ENCODE measurements at places on chromosomes 6 and 20. TPM values are rescaled to one million over a fixed set of nuclear protein-coding genes. Genes with fewer than 3 reads are reported as not detected.

UBE2V1 gene
- 20.1 TPM for total RNA-seq

ZFP64 gene
- total RNA-seq, result 14.3 TPM

DIDO1 gene
- total RNA-seq, result 38.3 TPM

DNA sequence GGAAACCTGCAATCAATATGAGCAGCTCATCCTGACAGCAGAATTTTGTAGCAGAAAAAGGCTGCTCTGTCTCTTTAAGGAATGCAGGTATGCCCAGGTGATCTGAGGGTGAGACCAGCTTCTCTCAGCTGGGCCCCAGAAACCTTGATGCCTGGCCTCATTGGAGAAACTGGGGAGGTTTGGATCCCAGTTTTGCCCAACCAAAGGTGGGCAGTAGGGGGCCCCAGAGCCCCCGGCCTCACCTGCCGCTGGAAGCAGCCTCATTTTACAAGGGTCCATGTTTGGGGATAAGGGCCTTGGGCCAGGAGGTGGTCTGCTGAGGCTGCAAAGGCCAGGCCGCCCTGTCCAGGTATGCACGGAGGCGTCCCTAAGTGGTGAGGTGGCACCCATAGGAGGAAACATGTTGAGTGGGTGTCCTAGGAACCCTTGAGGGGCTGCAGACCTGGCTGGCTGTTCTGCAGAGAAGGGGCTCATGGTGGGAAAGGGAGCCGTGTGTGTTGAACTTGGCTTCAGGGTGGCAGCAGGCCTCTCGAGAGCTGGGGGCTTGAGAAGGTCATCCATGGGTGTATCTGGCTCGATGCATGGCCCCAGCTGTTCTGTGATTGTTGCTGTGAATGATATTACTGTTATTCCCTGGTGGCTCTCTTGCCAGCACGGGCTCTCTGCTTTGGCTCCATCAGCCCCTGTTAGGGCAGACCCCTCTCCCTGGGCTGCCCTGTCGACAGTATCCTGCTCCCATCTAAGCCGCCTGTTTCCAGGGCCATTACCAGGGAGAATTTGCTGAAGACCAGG is 208.4 kb downstream of the CDH4 start:
- H3K36me3 ChIP-seq, result no peaks in the 10 kb centered on the region
- H3K4me3 ChIP-seq, result no peak overlapping the region
- no peaks in the 10 kb centered on the region for H3K27me3 ChIP-seq
- DNase-seq, result no peak
- no peaks in the 10 kb centered on the region for H3K4me1 ChIP-seq

DNA sequence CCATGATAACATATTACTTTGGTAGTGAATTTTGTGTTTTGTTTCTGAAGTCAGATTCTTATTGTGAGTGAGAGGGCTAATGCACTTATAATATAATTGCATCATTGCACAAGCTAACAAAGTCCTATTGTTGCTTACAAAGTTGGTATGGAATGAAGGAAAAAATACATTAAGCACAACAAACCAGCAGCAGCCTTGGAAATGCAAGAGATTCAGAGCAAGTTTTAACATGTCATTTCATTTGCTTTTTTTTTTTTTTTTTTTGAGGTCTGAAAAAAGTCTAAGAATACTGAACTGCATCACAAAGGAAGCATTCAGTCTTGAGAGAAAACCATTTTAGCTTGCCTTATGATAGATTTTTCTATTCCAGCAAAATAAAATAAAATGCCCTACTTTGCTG is 57.6 kb downstream of the PLCB4 start:
- no peak overlapping the region for H3K4me3 ChIP-seq
- H3K36me3 ChIP-seq, result no peaks in the 10 kb centered on the region
- no peaks in the 10 kb centered on the region for H3K27me3 ChIP-seq
- peaks cover 2% of the 10 kb centered on the region for H3K4me1 ChIP-seq
- DNase-seq, result no peak

DNA sequence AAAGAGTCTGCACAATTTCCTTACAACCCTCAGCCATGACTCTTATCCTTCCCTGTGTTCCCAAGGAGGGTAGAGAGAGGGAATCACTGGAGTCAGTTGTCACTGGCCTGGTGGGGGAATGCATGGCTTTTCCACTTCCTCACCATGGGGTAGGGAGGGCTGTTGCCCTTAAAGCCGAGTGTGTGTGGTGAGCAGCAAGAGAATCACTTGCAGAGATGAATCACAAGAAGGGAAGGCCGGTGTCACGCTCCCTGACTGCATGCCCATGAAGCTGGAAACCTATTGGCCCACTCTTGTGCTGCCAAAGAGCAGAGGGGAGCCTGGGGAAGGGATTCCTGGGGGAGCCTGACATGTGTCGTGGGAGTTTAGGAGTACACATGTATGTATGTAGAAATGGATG is 18.1 kb upstream of the BMP6 start:
- no peaks in the 10 kb centered on the region for H3K36me3 ChIP-seq
- H3K27ac ChIP-seq, result no peak overlapping the region
- H3K4me1 ChIP-seq, result no peaks in the 10 kb centered on the region

GRCh38 chr6:3697609-3698008 is 53.9 kb downstream of the PXDC1 start:
- peaks cover 6% of the 10 kb centered on the region for H3K27me3 ChIP-seq
- peak; percentile 92 for DNase-seq
- no peak overlapping the region for H3K27ac ChIP-seq
- H3K36me3 ChIP-seq, result no peaks in the 10 kb centered on the region
- peaks cover 10% of the 10 kb centered on the region for H3K4me1 ChIP-seq
